GDM1 (cell line): ENCODE measurements at places on chromosomes 5 and 9.
A peak's percentile ranks its signal among the peaks of the same experiment; 100 is the strongest.

DNA sequence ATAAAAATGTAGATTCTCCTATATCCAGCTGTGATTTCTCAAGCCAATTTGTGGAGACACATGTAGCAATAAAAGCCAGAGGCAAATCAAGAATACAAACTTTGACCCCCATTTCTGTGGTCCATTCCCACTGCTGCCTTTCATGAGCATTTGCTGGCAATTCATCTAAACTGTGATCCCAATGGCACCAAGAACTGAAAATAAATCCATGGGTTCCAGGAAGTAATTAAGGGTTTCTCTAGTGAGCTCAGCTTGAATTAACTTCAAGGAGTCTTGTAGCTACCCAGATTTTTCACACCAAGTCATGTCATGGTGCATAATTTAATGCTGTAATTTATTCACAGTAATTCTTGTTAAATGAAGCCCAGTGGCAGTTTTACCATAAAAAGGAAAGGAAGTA is 145.0 kb upstream of the SMC2 start:
- DNase-seq: no peak

- DNase-seq: no peak
Measured at GRCh38 chr5:172830876-172831662, 3.0 kb upstream of the ERGIC1 start.

- no peak for DNase-seq
Measured at GRCh38 chr9:20016611-20017010, 227.8 kb upstream of the SLC24A2 start.

DNA sequence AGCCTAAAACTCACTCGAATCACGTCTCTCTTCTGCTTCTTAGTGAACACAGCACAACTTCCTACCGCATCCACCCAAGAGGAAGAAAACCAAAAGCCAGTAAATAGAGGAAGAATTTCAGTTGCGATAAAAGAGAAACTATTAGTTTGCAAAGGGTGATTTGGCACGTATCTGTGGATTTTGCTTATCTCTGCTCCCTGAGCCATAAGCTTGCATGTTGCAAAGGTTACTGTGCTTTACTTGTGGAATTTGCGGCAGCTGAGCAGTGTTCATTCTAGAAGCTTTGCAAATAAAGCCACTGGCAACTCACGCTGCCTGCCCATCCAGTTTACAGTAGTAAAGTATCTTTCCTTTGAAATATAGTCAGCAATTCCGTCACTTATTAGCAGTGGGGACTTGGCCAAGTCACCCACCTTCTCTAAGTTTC is 149.0 kb upstream of the PCA3 start:
- peak; percentile 42 for DNase-seq

DNA sequence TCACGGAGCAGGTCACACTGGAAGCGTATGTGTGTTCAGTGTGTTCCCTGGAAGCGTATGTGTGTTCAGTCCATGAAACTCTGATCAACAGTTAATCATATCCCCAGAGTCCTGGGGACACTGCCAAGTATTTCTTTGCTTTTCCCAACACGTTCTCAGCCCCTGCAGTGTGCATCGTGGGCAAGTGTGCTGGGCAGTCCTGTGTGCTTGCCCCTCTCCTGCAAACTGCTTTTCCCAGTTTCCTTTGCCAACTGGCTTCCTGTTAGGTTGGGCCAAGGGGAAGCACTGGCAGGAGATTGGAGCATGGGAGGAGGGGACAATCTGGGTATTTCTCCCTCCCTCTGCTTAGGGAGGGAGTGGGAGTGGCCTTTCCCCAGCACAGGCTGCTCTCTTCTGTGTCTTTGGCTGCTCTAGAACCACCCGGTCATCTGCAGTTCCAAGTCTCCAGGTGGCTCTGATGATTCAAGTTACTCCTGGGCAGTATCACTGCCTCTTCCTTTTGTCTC is 36.8 kb upstream of the NEK6 start:
- DNase-seq: no peak

GRCh38 chr5:60026161-60026560 is 132.6 kb upstream of the PDE4D start:
- DNase-seq: no peak

DNA sequence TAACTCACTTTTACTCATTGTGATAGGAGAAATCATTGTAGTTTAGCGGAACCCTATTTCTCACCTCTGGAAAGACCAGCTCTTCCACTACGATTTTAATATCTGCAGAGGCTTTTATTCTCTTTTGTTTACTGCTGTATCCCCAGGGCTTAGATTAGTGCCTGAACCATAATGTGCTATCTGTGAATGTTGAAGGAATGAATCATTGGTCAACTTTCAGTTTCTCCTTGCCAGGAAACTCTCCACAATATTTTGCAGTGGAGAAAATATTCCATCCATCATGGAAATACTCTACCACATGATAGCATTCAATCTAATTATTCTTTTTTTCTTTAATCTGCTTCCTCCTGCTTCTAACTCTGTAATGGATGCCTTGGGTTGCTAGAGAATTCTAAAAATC is 263.5 kb upstream of the PTPRD start:
- DNase-seq: no peak

DNA sequence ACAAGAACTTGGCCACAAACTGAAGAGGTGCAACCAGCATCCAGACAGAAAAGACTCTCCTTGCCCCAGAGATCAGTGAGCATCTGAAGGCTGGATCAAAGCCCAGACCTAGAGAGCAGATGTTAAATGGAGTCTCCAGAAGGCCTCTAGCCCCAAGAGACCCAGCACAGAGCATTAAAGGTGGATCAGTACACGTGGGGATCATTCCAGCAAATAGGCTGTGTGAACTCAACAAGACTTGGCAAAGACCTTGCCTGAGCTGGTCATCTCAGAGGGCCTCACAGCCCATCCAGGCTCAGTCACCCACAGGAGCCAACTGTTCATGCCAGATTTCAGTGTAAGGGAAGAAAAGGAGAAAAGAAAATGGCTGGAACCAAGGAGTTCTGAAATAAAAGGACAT is 214.0 kb downstream of the ENC1 start:
- DNase-seq: no peak

GRCh38 chr5:53917826-53918225 is 357.4 kb downstream of the NDUFS4 start:
- DNase-seq: no peak

DNA sequence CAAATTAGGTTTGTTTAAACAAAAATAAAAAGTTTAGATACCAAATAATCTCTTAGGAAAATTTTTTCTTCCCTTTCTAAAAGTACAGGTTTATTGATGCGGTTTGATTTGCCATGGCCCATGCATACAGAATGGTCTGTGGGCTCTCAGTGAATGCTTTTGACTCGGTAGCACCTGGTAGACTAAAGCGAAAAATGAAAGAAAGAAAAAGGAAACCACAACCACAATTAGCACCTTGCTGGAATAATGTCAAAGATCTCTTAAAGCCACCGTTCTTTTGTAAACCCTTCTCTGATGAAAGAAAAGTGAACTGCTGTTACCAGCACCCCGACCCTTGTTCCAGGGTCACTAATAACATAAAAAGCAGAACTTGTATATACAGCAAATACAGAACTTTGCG is 157.9 kb downstream of the NFIB start:
- DNase-seq: no peak

- no peak for DNase-seq
Measured at GRCh38 chr5:142800776-142801494, 30.8 kb downstream of the ARHGAP26 start.

DNA sequence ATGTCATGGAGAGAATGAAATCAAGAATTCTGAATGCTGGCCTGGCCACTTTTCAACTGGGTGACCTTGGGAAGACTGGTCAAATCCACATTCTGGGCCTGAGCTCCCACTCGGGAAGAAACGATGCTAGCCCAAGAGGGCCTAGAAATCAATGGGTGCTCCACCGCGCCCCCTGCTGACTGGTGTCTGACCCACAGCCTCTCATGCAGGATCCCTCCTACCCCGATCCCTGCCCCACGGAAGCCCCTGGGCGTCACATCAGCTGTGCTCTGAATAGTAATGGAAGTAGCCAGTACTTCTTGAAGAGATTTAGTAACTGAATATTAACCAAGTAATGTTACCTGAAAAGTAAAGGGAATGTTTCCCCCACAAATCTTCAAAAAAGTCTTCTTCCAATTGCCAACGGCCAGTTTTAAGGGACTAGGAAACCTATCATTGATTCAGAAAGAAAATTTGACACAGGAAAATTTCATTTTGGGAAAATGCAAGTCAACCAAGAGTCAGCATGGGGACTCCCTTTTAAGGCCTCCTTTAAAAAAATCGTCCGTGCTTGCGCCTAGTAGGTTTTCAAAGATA is 43.9 kb downstream of the CRB2 start:
- no peak for DNase-seq

DNA sequence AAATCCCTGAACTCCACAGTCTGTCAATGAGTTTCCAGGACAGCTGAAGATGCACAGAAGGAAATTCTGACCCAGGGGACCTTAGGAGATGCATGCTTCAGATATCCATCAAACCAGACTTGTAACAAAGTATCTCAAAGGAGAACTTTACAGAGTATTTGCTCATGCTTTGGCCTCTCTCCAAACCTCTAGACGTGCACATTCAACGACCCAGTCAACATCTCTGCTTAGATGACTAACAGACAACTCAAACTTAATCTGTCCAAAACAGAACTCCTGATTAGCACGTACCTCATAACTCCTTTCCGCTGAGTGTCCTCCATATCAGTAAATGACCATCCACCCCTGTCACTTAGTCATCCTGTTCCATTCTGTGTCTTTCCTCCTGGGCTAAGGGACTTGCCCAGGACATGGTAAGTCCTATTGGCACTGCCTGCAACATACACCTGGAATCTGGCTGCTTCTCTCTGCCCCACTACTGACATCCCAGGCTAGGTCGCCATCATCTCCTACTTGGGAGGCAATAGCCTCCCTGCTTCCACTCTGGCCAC is 107.4 kb downstream of the LMNB1 start:
- DNase-seq: no peak

DNA sequence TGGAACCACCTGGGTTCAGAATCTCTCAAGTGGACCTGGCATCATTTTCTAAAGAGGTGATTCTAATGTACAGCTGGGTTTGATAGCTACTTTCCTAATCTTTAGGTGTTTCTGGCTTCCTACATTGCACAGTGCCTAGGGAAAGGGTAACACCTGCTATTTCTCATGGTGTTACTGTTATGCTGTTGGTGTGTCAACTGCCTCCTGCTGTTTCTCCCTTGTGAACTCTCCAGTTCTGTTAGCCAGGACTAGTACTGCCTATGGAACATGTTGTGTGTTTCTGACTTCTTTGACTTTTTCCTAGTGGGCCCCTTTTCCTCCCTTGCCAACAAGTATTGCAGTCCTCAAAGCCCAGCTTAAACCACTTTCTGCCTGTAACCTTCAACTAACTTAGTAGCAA is 5.5 kb downstream of the ARHGEF28 start:
- no peak for DNase-seq

DNA sequence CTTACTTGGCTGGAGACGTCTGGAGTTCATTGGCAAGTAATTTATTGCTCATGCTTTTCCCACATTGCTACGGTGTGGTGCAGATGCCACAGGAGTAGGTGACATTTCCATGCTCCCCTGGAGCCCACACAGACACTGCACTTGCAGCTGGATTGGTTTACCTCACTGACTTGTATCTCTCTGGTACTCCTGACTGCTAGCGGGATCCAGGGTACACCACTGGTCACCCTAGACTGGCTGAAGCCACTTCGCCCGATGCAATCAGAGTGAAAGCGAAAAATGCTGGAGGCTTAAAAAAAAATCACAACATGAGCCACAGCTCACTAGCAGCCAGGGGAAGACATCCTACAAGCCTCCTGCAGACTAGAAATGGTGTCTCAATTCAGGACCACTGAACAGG is 32.6 kb upstream of the SLIT3 start:
- DNase-seq: no peak

DNA sequence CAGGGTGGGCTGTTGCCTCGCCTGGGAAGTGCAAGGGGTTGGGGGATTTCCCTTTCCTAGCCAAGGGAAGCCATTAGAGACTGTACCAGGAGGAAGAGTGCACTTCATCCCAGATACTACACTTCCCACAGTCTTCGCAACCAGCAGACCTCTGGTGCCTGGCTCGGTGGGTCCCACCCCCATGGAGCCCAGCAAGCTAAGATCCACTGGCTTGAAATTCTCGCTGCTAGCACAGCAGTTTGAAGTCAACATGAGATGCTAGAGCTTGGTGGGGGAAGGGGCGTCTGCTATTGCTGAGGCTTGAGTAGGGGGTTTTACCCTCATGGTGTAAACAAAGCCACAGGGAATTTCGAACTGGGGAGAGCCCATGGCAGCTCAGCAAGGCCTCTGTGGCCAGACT is 586.4 kb downstream of the HTR1A start:
- no peak for DNase-seq

DNA sequence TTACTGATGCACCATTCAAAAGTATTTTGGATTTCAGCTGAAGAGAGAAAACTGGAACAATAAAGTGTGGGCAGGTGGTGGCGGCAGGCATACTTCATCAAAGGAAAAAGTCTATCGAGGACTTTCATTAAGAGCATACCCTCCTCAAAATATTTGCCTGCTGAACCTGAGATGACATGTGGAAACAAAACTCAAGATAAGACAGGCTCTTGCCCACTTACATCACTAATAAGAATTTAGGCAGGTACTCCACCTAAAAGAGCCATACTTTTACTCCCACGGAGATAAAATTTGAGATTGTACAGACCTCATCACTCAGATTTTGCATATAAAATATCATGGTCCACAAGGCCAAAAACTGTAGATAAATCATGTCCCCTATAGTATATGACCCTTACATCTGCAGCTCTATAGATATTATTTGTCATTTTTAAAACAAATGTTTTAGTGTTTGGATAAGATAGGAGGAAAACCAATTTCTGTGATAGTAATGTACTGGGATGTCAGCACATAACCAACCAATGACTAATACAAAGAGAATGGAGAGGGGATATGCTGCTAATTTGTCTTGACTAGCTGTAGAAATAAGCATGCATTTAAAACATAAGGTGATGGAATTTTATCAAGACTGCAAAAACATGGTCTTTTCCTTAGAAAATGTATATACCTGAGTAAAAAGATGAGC is 730.6 kb upstream of the ZNF608 start:
- no peak for DNase-seq

DNA sequence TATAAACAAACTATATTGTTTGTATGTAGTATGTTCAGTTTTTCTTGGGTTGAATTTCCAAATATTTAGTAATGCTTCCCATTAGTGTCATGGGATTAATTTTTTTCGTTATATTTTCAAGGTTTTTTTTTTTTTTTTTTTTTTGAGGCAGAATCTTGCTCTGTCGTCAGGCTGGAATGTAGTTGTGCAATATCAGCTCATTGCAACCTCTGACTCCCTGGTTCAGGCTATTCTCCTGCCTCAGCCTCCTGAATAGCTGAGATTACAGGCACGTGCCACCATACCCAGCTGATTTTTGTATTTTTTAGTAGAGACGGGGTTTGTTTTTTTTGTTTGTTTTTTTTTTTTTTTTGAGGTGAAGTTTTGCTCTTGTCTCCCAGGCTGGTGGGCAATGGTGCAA is 10.6 kb downstream of the DDX46 start:
- no peak for DNase-seq

DNA sequence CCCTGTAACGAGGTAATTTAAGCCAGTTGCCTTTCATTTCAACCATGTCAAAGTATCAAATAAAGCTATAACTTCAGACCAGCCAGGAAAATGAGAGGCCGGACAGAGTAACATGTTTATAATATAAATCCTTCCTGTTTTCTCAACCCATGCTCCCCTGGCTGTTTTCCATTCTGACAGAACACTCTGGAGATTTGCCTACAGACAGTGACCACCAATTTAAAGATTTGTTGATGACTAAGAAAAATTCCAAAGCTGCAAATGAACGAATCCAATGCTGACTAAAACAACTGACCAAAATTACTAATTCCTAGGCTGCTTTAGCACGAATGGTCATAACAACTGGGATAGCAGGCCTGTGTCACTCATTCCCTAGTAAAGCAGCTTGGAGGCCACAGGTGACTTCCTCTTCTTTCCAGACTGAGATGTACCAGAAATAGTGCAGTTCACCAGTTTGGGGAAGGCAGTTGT is 141.4 kb downstream of the AOPEP start:
- no peak for DNase-seq
